ENCODE measurements at places on chromosomes 1 and 21. TPM values are rescaled to one million over a fixed set of nuclear protein-coding genes. Genes with fewer than 3 reads are reported as not detected.

The PDC gene
- polyA plus RNA-seq, result not detected

The PLA2G2F gene
- not detected for polyA plus RNA-seq

The TSTD1 gene
- polyA plus RNA-seq, result 186 TPM

The GPR37L1 gene
- not detected for polyA plus RNA-seq

The GBP4 gene
- polyA plus RNA-seq, result 4.7 TPM

The PRR9 gene
- not detected for polyA plus RNA-seq

The RPTN gene
- polyA plus RNA-seq, result not detected

The HTR1D gene
- polyA plus RNA-seq, result not detected

The LCE3D gene
- polyA plus RNA-seq, result 0.98 TPM

The FGR gene
- 9.9 TPM for polyA plus RNA-seq

The ANGPTL1 gene
- polyA plus RNA-seq, result 10.2 TPM

The PLCH2 gene
- polyA plus RNA-seq, result 24.9 TPM

The FAM163A gene
- polyA plus RNA-seq, result 0.61 TPM

The KCNJ6 gene
- polyA plus RNA-seq, result not detected

The HRNR gene
- polyA plus RNA-seq, result not detected

The CYP4Z1 gene
- 0.80 TPM for polyA plus RNA-seq

The KRTAP19-3 gene
- not detected for polyA plus RNA-seq

The RCAN3 gene
- 10.7 TPM for polyA plus RNA-seq

The LCE2B gene
- polyA plus RNA-seq, result not detected

The WDR64 gene
- not detected for polyA plus RNA-seq

The SH2D2A gene
- 0.61 TPM for polyA plus RNA-seq

The ADAMTS5 gene
- 0.55 TPM for polyA plus RNA-seq

The TTC24 gene
- not detected for polyA plus RNA-seq

The MYCL gene
- 1.7 TPM for polyA plus RNA-seq

The PEX11B gene
- 38.4 TPM for polyA plus RNA-seq

The AMY2A gene
- 0.13 TPM for polyA plus RNA-seq
